ENCODE measurements at places on chromosomes 7 and 10. TPM values are rescaled to one million over a fixed set of nuclear protein-coding genes. Genes with fewer than 3 reads are reported as not detected.

GRCh38 chr10:105041956-105042355, 400.9 kb downstream of the SORCS3 start:
- no peak overlapping the region for H3K27ac ChIP-seq
- no peaks in the 10 kb centered on the region for H3K4me1 ChIP-seq
- no peaks in the 10 kb centered on the region for H3K27me3 ChIP-seq
- no peak for DNase-seq
- no peaks in the 10 kb centered on the region for H3K36me3 ChIP-seq

Gene SFRP5
- total RNA-seq, result 1.00 TPM

GRCh38 chr10:2777666-2778355, 289.5 kb upstream of the PFKP start:
- no peak for DNase-seq
- H3K27me3 ChIP-seq, result peaks cover 5% of the 10 kb centered on the region
- H3K4me1 ChIP-seq, result no peaks in the 10 kb centered on the region
- no peak overlapping the region for H3K27ac ChIP-seq

DNA sequence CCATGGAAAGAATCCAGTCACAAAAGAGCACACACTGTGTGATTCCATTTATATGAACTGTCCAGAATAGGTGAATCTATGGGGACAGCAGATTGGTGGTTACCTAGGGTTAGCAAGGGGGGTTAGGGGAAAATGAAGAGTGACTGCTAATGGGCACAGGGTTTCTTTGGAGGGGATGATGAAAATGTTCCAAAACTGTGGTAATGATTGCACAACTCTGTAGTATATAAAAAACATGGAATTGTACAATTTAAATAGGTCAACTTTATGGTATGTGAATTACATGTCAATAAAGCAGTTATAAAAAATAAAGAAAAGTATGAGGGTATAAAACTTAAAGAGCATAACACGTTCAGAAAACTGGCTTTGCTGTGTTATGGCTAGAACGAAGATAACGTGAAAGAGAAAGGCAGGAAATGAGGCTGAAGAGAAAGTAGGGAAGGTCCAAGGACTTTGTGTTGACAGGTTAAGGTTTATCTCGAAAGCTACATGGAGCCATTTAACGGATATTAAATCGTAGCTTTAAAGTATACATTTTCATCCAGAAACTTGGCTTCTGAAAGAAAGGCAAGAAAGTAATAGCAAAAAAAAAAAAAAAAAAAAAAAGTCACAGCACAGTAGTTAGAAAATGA, 26.4 kb upstream of the MSS51 start:
- H3K4me3 ChIP-seq, result no peak overlapping the region
- H3K36me3 ChIP-seq, result no peaks in the 10 kb centered on the region
- no peak for DNase-seq
- H3K27ac ChIP-seq, result no peak overlapping the region

Gene CELF2
- 83.8 TPM for total RNA-seq

DNA sequence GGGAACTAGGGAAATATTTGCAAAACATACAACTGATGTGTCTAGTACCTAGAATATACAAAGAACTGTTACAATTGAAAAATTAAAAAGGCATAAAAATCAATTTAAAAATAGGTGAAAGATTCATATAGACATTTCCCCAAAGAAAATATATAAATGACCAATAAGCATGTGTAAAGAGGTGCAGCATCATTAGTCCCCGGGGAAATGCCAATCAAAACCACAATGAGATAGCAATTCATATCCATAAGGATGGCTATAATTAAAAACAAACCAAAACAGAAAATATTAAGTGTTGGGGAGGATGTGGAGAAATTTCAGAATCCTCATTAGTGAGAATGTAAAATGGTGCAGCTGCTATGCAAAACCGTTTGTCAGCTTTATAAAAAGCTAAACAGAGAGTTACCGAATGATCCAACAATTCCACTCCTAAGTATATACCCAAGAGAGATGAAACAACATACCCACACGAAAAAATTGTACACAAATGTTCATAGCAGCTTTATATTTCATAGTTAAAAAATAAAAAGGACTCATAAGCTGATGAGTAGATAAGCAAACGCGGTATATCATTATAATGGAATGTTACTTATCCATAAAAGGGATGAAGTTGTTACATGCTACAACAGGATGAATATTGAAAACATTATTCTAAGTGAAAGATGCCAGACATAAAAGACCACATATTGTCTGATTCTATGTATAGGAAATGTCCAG, 210.1 kb upstream of the INHBA start:
- H3K4me1 ChIP-seq, result no peaks in the 10 kb centered on the region
- H3K4me3 ChIP-seq, result no peak overlapping the region
- DNase-seq, result no peak

All from heart left ventricle (tissue), 16 donors.